ENCODE measurements at places on chromosomes 6 and 20.

- DNase-seq: no peak
Observed at GRCh38 chr6:19279273-19279684, 557.9 kb upstream of the ID4 start.

- peak; percentile 49 for DNase-seq
Observed at GRCh38 chr6:148548065-148548748, 198.6 kb upstream of the UST start.

DNA sequence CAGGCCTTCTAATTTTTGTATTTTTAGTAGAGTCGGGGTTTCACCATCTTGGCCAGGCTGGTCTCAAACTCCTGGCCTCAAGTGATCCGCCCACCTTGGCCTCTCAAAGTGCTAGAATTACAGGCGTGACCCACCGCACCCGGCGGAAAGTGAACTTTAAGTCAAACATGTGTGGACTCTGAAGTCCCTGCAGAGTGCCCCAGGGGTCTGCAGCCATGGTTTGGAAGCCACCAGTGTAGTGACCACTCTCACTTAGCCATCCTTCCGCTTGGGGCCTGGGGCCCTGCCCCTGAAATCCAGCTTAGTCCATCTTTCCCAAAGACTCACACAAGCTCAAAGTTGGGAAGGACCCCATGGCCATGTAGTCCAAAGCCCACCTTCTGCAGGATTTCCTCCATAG lies 164.5 kb downstream of the GRM4 start:
- no peak for DNase-seq

- no peak for DNase-seq
Observed at GRCh38 chr6:113281014-113281413, 576.1 kb upstream of the MARCKS start.

DNA sequence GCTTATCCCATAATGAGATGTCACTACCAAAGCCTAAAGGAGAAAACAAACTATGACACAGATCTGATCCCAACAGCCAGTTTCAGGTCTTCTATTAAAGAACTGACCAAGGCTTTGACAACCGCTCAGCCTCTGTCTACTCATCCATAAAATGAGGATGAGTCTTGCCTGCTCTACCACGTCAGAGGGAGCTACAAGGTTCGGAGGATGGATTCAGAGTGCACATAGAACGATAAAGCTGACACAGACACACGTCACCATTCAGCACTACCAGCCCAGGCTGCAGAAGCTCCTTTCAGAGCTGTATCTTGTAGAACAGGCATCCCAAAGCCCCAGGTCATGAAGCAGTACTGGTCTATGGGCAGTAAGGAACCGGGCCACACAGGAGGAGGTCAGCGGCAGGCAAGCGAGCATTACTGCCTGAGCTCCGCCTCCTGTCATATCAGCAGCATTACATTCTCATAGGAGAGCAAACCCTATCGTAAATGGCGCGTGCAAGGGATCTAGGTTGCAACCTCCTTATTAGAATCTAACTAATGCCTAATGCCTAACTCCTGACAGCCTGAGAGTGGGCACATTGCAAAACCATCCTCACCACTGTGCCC lies 25.1 kb downstream of the KIF16B start:
- no peak for DNase-seq

- DNase-seq: no peak
Observed at GRCh38 chr6:111837007-111837406, 36.2 kb downstream of the FYN start.

- no peak for DNase-seq
Observed at GRCh38 chr20:52837378-52837777, 134.8 kb upstream of the TSHZ2 start.

GRCh38 chr20:584161-584970 lies 25.7 kb downstream of the TCF15 start:
- no peak for DNase-seq

DNA sequence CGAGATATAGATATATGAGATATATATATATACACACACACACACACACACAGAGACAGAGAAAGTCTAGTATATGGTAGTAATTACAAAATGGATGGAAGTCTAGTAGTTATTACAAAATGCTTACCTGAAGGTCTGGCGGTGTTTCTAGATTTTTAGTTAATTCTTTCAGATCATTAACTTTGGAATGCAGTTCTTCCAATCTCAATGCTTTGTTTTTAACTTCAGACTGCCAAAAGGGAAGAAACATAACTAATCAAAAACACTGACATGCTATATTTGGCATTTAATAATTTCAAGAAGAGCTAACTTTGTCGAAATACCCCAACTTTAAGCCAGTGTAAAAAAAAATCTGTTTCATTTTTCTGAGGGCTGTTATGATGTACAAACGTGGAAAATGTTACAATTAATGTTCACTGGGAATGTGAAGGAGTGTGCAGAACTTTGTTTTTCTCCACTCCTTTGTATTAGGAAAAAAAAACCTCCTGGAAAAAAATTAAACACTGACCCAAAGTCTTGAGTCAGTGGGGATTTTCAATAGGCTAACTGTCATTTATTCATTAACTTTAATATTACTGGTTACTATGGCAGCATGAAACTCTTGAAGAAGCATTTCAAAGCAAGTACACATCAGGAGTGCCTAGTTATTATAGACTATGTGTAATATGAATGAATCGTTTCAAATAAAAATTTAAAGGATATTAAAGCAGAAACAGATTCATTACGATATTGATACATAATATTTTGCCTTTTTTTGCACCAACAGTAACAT lies 232.9 kb downstream of the SYNE1 start:
- DNase-seq: no peak

DNA sequence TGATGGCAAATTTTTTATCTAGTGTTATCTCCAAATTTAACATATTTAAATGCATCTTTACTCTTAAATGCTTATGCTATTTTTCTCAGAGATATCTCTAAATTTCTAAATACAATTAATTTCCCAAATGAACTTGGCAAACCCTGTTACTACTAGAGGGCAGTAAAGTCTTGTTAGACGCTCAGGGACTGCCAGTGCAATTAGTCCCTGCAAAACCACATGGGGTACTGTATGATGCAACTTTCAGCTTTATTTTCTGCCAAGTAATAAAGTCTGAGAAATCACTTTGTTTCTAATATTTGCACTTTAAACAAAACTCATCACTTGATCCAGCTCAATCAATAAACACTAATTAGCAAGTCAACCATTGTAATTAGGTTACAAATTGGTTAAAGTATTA lies 76.0 kb upstream of the ADGRB3 start:
- DNase-seq: no peak

DNA sequence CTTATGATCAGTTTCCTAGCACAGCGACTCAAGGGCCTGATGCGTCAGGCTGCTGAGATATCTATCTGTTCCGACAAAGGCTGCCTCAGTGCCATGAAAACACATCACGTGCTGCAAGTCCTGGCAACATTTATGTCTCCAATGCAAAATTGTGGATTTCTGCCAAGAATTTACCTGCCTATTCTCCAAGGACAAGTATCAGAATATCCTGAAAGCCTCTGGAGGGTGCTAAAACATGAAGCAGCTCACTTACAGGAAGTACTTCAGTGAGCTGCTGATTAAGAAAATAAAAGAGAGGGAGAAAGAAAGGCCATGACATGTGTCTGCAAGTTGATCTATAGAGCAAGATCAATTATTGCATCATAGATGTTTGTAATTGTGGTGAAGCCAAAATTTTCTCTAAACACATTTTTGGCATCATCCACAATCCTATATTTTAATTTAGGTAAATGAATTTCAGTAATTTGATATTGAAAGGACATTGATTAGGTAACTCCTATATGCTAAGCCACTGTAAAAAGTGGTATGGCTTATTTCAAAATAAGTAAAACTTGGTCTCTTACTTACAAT lies 25.8 kb upstream of the TPBG start:
- DNase-seq: no peak

DNA sequence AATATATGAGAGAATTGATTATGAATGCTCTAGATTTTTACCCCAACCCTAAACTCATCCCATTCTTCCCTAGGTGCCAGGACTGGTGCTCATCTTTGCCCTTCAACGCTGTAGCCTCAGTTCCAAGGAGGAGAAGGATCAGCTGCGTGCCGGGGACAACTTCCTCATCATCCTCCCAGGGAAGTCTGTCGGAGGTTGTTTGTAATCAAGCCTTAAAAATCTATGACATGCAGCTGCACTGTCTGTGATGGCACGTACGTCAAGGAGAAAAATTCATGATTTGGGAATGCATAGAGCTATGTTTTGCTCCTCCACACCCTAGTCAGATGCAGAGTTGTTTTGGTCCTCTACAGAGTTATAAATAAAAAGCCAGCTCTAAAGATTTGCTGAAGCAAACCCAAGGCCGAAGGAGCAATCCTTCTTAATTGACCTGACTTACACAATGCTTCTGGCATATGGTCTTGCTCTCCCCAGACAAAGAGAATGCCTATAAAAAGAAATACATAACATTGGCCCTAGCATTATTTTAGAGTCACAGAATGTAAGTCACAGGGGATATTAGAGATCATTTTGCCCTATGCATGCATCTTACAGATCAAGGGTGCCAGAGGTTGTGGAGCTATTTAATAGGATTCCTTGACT lies 244.2 kb downstream of the HIVEP2 start:
- DNase-seq: no peak

GRCh38 chr20:24743641-24744040 lies 205.4 kb upstream of the CST7 start:
- DNase-seq: no peak

DNA sequence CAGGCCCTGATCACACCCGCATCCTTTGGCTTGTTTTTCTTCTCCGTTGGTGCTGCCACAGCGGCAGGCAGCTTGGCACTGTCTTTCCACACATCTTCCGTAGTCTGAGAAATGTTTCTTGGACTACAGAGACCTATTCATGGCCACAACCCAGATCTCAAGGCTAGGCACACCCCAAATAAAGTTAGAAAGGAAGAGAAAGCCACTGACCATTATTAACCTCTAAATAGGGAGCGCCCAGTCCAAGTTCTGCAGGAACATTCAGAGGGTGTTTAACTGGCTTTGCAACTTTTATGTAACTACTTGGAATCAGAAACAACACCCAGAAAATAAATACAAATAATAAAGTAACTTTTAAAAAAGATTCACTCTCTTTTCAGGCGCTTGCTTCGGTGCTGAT lies 124.8 kb upstream of the NEDD9 start:
- no peak for DNase-seq

DNA sequence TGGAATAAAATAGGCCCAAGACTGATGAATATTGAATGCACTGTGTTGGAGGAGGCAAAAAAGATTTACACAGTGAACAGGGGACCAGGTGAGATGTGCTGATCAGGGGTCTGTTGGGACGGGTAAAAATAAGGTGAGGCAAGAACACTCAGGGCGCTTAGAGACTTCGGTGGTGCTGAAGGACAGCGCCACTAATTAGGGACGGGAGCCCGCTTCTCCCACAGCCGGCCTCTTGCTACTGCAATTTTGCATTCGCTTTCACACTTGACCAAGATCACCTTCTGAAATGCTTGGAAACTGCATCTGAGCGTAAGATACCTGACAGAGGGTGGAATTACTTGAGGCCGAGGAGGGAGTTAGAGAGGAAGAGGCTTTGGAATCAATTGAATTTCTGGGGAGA lies 7.3 kb downstream of the TFAP2D start:
- DNase-seq: peak; percentile 30

- no peak for DNase-seq
Observed at GRCh38 chr6:158867381-158868121, 48.4 kb upstream of the EZR start.

GRCh38 chr6:149840345-149841075 lies 23.6 kb downstream of the LRP11 start:
- peak; percentile 95 for DNase-seq

- peak; percentile 77 for DNase-seq
Observed at GRCh38 chr20:41169791-41170351, 32.5 kb downstream of the PLCG1 start.

DNA sequence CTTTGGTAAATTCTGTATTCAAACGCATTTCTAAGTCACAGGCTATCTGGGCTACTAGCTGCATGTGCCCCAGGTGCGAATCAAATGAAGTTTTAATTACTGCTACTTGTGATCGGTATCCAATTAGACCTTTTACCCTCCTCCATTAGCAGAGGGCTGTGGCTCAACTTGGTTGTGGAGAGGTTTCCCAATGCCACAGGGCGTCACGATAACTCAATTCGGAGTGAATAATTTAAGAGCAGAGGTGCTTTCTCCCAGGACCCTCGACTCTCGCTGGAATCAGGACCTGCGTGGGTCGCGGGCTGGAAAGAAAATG lies 640 bp downstream of the SAYSD1 start:
- no peak for DNase-seq

DNA sequence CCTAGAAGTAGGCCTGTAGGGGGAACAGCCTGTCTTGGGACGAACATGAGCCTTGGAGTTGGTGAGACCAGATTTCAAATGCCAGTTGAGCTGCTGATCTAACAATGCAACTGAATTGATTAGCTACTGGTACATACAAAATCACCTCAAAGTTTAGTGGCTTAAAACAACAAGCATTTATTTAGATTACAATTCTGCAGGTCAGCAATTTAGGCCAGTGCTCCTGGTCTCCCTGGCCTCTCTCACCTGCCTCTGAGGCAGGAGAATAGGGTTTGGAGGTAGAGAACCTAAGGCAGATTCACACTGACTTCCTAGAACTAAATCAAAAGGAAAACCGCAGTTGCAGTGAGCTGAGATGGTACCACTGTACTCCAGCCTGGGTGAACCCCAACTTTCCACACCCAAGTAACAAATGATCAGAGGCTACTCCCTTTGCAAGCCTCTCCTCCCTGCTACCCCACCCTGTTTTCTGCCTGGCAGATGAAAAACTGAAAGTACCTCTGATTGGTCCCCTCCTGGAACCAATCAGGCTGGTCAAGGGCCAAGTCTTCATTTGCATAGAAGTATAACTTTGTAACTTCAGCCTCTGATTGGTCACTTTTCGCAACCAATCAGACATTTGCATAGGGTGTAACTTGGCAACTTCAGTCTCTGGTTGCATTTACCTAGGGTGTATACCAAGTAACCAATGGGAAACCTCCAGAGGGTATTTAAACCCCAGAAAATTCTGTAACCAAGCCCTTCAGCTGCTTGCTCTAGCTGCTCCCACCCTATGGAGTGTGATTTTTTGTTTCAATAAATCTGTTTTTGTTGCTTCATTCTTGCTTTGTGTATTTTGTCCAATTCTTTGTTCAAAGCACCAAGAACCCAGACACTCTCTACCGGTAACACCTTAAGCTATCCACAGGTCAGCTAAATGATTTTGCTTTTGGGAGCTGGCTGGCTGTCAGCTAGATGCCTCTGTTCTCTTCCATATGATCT lies 8.1 kb upstream of the UBR2 start:
- DNase-seq: no peak

- peak; percentile 78 for DNase-seq
Observed at GRCh38 chr6:43129434-43130194, 41.5 kb upstream of the SRF start.

- no peak for DNase-seq
Observed at GRCh38 chr6:99846006-99846405, 148.0 kb downstream of the MCHR2 start.

- DNase-seq: peak; percentile 72
Observed at GRCh38 chr6:20186981-20187380, 25.3 kb downstream of the MBOAT1 start.

- peak; percentile 56 for DNase-seq
Observed at GRCh38 chr6:154683756-154684523, 49.3 kb upstream of the SCAF8 start.

Data from AG20443 (cell line).